ENCODE measurements at places on chromosomes 12 and 14.

GRCh38 chr12:120140603-120141002 is 24.1 kb upstream of the RAB35 start:
- DNase-seq = no peak

DNA sequence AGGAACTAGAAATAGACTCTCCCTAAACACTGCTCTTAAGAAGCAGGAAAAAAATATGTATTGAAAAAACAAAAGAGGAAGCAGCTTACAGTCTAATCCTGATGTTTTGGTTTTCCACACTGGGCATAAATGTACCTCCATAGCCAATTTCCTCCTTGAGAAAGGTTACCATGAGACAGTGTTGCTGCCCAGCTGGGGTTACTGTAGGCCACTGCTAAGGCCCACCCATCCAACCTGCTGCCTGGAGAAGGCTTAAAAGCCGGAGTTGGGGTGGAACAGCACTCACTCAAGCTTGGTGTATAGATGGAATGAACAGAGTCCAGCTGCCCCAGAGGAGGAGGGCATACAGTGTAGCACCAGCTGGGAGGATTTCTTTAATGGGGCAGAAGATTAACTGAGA is 41.1 kb downstream of the ERG28 start:
- no peak for DNase-seq

GRCh38 chr12:53495903-53496751 is 3.1 kb downstream of the MAP3K12 start:
- DNase-seq = no peak

DNA sequence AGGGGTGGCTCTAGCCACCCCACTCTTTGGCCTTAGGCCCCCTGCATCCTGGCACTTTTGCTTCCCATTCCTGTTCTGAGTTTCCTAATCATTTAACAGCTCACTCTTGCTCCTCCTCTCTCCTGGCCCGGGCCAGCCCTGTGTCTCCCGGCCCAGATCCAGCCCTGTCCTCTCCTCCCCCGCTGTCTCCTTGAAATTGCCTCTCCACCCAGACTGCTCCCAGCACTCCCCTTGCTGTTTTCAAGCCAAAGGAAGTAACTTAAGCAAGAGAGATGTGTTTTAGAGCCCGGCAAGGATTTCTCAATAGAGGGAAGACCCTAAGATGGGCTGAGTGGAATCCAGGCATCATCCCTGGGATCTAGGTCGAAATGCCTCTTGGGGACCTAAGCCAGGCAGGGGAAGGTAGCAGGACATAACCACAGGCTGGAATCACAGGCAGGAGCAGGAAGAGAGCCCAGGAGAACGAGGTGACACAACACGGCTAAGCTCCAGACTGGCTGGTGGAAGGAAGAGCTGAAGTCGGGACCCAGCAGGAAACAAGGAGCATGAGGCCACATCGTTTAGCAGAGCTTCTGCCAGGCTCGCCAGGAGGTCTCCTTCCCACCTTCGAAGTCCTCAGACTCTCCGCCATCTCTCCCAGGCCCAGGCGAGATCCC is 2.0 kb upstream of the LRP1-AS start:
- DNase-seq = no peak

DNA sequence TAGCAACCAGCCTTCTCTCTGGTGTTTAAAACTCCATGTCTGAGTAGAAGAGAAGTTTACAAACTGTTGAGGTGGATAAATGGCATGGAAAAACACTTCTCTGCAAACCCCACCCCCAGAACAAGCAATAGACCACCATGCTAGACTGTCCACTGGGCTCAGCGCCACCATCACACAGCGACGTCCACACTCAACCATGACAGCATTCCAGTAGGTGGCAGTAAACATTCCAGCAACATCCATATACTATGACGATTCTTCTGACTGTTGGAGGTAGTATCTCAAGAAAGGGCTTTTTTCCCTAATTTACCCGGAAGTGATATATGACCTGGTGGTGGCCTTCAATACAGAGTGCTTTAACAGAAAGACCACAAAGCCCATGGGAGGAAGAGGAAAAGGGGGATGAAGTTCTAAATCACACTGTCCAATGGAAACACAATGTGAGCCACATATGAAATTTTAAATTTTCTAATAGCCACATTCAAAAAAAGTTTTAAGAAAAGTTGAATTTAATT is 152.2 kb downstream of the SLC15A4 start:
- DNase-seq = no peak

GRCh38 chr14:34450542-34450915 is 11.5 kb downstream of the SPTSSA start:
- DNase-seq = no peak

DNA sequence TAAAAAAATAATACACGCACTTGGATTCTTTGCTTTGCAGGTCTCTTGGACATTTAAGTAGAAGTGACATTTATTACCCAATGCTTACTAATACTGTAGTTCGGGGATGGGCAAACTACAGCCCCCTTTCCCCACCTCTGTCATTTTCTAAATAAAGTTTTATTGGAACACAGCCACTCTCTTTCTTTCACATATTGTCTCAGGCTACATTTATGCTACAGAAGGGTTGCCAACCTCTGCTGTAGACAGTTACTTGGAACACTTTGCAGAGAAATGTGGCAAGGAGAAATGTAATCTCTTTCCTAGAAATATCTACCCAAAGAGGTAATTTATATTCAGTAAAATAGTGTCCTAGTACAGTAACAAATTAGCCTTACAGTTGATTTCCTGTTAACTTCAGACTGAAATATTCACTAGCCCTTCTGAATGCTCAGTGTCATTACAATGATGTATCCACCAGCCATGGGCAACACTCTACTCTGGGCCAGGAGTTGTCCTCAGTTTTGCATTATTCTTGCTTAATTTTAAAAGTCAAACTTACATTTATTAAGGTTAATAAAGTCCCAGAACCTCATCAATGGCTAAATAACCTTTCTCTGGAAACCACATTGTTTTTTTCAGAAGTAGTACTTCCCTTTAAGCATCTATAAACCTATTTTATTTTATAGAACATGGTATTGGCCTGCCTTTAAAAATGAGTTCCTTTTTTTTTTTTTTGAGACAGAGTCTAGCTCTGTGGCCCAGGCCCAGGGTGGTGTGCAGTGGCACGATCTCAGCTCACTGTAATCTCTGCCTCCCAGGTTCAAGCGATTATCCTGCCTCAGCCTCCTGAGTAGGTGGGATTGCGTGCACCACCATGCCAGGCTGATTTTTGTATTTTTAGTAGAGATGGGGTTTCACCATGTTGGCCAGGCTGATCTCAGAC is 269.6 kb upstream of the AMIGO2 start:
- no peak for DNase-seq

- no peak for DNase-seq
Observed at GRCh38 chr12:108861878-108862587, 4.7 kb upstream of the SSH1 start.

- peak; percentile 25 for DNase-seq
Observed at GRCh38 chr12:10205220-10205807, 7.4 kb upstream of the GABARAPL1 start.

GRCh38 chr12:79850610-79851299 is 84.1 kb downstream of the PPP1R12A start:
- DNase-seq = no peak

DNA sequence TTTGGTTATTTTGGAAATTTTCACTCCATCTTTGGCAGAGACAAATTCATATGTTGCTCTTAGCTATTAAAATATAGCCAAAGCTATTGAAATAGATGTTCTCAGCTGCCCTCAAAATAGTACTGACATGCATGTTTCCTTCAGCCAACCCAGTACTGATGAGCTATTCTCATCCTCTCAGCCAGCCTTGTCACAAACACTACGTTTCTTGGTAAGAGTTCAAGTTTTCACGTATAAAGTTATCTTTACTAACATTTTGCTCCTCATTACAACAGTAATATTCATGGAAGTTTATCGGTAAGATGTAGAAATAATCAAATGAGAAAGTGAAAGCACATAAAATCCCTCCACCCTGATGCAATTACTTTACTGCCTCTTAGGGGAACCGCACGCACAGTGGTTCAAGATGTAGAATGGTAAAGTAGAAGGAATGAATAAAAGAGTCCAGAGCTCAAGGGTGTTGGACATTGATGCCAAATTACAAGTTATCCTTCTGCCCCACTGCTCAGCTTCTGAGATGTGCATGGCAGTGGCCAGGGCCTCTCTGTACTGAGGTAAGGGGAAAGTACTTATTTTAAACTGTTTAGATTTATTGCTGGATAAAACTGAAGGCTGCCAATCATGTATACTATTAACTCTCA is 20.7 kb downstream of the GCH1 start:
- DNase-seq = no peak

DNA sequence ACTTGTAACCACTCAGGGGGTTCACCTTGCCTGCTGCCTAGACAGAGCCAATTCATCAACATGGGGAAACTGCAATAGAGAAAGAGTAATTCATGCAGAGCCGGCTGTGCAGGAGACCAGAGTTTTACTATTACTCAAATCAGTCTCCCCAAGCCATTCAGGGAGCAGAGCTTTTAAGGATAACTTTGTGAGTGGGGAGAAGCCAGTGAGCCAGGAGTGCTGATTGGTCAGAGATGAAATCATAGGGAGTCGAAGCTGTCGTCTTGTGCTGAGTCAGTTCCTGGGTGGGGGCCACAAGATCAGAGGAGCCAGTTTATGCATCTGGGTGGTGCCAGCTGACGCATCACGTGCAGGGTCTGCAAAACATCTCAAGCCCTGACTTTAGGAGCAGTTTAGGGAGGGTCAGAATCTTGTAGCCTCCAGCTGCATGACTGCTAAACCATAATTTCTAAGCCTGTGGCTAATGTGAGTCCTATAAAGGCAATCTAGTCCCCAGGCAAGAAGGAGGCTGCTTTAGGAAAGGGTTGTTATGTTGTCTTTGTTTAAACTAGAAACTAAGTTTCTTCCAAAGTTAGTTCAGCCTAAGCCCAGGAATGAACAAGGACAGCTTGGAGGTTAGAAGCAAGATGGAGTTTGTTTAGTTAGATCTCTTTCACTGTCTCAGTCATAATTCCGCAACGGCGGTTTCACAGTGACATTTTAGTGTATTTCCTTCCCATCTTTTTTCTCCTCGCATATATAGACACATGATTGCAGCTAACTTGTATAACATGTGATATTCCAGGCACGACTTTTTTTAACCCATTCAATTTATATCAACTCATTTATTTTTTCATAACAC is 68.9 kb upstream of the NCOR2 start:
- DNase-seq = peak; percentile 86

- no peak for DNase-seq
Observed at GRCh38 chr12:59937148-59937547, 341.3 kb downstream of the SLC16A7 start.

DNA sequence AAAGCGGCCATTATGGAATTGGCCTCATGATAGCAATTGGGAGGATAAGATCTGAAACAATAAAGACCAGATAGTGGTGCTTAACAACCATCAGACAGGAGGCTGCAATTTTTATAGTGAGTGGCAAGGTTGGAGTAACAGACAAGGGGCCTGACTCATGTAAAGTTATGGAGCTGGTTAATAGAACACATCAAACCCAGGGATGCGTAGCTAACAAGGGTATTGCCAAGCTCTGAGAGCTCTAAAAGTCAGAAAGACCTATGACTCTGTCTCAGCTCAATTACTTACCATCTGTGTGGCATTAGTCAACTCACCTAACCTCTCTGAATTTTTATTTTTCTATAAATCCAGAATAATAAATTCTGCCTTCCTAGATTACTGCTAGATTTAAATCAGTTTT is 1731.5 kb upstream of the FLRT2 start:
- no peak for DNase-seq

DNA sequence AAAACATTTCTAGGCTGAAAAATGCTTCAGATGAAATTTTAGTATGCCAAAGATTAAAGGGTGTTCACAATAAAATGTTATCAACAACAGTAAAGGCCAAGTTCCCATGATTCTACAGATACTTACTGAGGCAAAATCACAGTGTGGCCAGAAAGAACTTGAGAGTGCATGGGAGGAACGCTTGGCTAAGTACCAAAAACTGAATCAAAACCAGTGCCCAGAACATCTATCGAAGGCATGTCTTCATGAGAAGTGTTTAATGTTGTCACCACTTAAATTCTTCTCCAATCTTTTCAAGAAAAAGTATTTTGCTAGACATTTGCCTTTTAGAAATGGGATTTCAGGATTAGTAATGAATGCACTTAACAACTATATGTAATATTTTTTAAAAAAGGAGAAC is 41.5 kb downstream of the KIF21A start:
- DNase-seq = no peak

GRCh38 chr12:94566345-94566744 is 84.0 kb downstream of the TMCC3 start:
- DNase-seq = no peak

DNA sequence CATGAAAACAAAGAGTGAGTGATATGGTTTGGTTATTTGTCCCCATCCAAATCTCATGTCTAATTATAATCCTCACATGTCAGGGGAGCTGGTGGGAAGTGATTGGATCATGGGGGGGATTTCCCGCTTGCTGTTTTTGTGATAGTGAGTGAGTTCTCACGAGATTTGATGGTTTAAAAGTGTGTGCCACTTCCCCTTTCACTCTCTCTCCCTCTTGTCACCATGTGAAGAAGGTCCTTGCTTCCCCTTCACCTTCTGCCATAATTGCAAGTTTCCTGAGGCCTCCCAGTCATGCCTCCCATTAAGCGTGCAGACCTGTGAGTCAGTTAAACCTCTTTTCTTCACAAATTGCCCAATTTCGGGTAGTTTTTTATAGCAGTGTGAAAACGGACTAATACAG is 2.1 kb upstream of the ATXN7L3B start:
- no peak for DNase-seq

DNA sequence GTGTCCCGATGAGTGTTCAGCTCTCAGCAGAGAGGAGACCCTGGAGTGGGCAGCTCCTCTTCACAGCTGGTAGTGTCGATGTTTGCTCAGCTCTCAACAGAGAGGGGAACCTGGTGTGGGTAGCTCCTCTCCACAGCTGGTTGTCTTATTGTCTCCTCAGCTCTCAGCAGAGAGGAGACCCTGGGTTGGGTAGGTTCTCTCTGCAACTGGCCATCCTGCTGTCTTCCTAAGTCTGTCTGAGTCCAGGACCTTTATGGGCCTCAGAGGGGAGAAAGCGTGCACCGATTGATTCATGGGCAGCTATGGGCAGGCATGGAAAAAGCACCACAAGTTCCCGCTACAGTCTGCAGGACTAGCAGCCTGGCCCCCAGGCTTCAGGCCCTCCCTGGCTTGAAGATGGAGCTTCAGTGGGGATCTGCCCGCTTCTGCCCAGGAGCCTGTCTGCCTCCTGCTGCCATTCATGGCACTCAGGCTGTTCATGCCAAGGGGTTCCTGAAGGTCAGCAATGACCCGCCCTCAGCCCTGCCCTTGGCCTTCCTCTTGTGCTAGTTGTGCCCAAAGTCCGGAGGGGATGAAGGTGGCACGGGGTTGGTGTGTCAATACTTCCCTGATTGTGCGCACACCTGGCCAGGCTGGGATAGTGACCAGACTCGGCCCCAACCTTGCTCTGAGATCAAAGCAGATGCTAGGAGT is 224.2 kb downstream of the KCNC2 start:
- DNase-seq = no peak

- DNase-seq = no peak
Observed at GRCh38 chr14:72182708-72183432, 250.6 kb downstream of the RGS6 start.

DNA sequence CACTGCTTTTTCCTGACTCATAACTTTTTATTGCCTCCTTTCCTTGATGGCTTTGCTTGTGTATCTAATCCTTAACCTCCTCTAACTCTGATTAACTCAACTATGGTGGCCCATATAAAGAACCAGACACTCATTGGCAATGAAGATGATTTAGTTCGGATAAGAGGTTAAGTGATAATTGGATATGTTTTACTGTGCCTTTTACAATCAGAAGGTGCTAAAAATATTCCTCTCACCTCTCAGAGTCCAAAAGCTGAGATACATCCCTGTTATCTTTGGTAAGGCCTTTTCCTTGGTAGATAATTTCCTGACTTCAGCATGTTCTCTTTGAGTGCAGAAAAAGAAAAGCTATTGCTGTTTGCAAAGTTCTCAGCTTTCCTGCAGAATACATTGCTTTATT is 367.7 kb downstream of the SLC16A7 start:
- DNase-seq = no peak

- no peak for DNase-seq
Observed at GRCh38 chr14:83255727-83256090, 1722.1 kb upstream of the SEL1L start.
